NCI-H460 (cell line): ENCODE measurements at places on chromosomes 2 and 18.

- DNase-seq = no peak
Measured at GRCh38 chr18:46060359-46060841, 11.7 kb downstream of the PSTPIP2 start.

GRCh38 chr2:141899740-141900139 is 231.1 kb downstream of the LRP1B start:
- no peak for DNase-seq

DNA sequence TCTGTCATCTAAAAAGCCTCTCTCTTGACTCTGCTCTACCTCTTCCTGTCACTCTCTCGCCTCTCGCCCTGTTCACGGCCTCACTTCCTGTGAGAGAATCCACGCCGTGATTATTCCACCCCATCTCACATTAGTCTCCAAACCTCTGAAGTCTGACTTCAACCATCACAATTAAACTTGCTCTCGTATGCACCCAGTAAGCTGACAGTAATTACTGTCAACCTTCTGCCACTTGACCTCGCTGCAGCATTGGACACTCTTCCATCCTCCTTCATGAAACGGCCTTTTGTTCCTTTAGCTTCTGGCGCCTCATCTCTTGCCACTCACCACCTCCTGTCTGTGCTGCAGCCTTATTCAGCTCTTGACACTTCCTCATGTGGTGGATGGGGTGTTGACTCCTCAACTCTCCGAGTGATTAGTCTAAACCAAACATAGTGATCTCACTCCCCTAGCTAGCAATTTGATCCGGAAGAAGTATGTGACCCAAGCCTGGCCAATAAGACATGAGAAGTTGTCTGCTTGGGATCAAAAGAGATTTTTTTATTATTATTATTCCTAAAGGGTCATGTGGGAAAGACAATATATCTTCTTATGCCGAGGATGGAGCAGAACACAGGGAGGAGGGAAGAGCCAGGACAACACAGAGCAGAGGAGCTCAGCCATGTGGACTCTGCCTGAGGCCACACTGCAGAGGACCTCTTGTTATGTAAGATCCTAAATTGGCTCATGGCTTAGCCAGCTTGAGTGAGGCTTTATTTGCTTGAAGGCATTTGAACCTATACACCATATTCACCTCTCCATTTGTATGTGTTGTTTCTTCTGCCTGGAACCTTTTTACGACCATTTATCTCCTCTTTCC is 38.4 kb upstream of the MYO1B start:
- DNase-seq = no peak

DNA sequence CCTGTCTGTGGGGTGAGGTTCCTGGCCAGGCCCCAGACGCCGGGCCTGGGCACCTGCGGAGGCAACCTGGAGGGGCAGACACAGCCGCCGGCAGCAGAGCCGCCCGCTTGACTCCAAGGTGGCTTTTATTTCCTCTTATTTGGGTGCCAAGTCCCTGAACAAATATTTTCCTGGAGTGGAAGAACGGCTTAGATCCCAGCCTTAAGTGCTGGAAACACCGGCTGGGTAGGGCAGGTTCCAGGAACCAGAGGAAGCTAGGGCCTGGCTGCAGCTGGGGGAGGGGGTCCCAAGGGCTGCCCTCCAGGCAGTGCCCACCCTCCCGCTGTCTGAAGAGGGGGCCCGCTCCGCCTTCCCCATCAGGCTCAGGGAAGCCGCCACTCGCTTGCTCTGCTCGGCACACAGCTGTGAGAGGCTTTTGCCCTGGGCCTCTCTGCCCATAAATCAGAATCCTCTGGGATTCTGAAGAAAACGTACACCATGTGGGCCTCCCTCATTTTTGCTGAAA is 28.2 kb downstream of the SDC1 start:
- no peak for DNase-seq

DNA sequence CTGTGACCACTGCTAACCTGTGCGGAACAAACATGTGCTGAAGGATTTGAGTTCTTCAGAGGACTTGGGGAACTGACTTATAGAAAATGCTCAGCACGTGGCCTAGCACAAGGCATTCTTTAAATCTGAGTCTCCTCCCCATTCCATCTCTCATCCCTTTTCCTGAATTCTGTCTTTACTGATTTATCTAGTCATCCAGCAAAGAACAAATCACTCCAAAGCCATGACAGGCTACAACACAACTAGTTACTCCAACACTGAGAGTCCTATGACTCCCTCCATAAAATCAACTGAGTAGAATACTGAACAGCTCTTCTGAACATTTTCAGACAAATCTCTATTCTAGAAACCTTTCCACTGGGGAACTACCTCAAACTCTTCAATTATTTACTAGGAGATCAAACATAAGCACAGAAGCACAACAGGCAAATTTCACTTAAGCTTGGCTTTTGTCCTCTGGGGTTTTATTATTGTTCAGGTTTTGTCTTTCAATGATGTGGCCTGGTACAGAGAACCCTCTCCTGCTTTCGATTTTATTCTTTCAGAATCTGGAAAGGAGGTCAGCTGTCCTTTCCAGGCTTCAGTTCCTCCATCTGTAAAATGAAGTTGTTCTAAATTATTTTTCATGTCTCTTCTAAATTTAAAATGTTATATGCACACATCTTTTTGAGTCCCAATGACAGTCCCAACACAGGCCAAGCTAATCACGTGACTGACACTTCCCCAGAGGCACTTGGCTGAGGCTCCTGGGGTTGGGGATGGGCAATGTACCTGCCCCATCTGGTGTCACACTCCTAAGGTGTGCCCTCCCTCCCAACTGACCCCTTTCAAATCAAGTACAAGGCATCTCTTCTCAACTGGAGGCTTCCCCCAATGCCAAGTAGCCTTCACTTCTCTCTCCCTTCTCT is 31.8 kb downstream of the RNU4ATAC start:
- DNase-seq = no peak

GRCh38 chr2:102420290-102420689 is 2.7 kb upstream of the IL18RAP start:
- no peak for DNase-seq

DNA sequence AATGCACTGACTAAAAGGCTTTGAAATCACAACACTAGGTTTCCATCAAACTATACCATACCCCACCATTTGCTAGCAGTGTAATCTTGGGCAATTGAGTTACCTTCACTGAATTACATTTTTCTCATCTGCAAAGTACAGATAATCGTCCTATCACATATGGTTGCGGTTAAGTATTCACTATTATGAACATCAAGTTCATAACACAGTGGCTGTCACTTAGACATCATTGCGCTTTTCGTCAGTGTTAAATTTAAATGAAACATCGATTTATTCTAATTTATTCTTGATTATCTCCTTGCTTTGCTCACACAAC is 505.9 kb downstream of the CPS1 start:
- no peak for DNase-seq

DNA sequence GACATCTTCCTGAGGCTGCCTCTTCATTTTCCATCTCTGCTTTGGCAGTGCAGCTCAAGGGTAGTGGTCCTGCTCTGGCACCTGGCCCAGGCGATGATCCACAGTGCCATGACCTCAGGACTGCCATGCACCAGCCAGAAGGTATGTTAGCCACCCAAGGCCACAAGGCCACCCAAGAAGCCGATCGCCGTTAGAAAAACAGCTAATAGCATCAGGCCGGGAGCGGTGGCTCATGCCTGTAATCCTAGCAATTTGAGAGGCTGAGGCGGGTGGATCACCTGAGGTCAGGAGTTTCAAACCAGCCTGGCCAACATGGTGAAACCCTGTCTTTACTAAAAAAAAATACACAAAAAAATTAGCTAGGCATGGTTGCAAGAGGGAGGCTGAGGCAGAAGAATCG is 28.4 kb upstream of the UGGT1 start:
- DNase-seq = no peak

DNA sequence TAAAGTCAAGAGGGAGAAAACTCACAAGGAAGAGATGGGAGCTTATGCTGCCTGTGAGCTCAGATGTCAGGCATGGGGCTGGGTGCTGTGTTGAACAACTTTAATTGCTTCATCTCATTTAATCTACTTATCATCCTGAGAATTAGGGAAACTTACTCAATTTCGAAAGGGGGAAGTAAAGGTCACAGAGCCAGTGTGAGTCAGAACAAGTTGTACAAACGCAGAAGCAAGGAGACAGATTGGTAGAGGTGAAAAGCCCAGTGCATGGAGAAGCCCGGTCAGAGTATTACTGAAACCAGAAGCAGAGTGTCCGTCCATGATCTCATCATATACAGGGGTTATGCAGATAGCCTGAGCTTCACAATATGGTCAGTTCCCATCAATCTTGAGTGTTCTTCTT is 281.1 kb upstream of the POU3F3 start:
- no peak for DNase-seq

- DNase-seq = no peak
Measured at GRCh38 chr2:68216454-68217310, 35.6 kb downstream of the PPP3R1 start.

DNA sequence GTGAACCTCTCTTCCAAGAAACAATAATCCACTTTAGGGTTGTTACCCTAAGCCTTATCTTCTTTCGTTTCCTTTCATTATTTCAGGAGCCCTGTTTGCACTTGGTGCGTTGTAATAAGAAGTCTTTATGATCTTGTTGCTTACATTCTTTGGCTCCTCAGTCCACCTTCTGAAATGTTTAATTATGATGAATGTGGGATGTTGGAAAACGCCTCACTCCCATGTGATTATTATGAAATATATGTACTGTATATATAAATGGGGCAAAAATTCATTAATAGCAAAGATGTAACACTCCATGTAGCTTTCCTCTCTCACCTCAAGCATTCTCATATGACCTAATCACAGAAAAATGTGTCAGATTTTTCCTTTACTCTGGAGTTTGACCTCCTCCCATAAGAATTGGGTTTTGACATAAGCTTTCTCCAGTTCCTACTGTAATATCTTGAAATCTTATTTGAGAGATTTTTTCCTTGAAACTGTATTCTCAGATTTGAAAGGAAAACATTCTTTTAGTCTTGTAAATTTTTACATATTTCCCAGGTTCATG is 397.2 kb upstream of the FANCL start:
- peak; percentile 72 for DNase-seq

GRCh38 chr2:8998418-8999101 is 4.9 kb downstream of the MBOAT2 start:
- DNase-seq = no peak

GRCh38 chr18:32167980-32168730 is 21.7 kb upstream of the MEP1B start:
- no peak for DNase-seq

GRCh38 chr18:12306752-12307700 is 1.0 kb upstream of the TUBB6 start:
- DNase-seq = no peak

DNA sequence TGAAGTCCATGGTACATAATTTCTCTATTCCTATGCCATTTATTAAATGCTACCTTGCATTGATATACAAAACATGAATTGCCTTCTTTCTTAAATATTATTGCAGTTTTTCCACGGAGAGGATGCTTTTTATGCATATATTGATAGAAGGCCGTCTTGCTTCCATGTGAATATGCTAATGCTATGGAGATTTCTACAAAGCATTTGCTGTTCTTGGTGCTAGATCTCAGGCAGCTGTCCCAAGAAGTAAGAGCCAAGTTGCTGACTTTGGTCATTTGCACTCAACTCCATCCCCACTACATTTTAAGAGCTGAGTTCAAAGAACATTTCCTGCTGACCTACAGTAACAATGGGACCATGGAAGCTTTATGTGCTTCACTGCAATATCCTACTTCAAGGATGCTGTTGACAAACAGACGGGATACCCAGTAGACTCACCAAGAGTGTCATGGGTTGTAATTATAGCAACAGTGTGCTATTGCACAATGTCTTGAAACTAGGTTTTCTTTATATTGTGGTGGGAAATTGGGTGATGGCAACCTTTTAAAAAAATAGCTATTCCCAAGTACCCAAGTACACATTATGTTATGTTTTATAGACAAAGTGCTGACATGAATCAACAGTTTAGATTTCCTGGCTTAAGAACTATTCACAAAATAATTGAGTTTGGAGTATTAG is 1172.4 kb upstream of the PIK3C3 start:
- DNase-seq = no peak

- DNase-seq = no peak
Measured at GRCh38 chr2:16316456-16317210, 349.0 kb downstream of the CYRIA start.

DNA sequence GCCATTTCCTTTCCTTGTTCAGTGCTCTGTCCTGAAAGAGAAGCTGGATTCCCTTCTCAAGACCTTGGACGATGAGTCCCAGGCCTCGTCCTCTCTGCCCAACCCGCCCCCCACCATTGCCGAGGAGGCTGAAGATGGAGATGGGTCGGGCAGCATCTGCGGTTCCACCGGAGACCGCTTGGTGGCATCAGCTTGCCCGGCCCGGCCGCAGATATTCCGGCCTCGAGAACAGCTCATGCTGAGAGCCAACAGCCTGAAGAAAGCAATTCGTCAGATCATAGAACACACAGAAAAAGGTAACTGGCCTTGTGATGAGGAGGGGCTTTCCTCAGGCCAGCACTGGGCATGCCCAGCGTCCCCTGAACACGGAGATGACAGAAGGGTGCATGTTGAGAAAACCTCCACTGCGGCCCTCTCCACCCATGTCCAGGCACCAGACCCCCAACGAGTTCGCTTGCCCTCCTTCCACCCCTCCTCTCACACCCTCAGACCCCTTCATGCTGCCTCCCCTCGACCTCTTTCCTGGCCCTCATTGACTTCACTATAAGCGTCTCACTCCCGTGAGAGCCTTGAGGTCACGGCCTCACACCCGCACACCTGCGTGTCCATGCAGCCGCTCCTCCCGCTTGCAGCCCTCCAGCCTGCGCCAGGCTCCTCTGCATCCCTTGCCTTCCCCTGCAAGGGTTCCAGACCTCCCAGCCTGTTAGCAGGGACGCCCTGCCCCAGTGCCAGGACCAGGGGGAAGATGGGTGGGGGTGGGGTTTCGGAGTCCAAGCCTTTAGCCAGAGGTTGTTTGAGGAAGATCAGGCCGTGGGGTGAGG is 95.0 kb downstream of the DGKD start:
- peak; percentile 50 for DNase-seq

GRCh38 chr2:196719110-196719872 is 79.8 kb downstream of the CCDC150 start:
- DNase-seq = peak; percentile 63

- no peak for DNase-seq
Measured at GRCh38 chr18:46609048-46609447, 48.0 kb downstream of the LOXHD1 start.

DNA sequence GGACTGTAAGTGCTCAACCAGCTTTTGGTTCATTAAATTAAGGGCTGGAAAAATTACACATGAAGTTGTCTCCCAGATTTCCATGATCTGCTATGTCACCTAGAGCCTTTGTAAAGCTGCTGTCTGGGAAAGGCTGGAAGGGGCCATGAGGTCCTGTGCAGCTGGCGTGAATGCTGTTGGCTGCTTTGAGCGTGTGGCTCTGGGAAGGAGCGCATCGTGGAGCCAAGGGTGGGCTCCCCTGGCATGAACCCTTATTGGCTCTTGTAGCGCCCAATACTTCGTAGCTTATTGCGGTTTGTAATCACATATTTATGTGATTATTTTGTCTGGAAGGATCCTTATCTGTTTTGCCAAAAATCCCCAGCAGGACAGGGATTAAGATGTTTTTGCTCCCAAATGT is 70.5 kb upstream of the LMAN1 start:
- no peak for DNase-seq

GRCh38 chr18:50749945-50750344 is 69.9 kb downstream of the MRO start:
- DNase-seq = no peak
